CD4-positive, alpha-beta memory T cell (primary cell): ENCODE measurements at places on chromosomes 2 and 18. TPM values are rescaled to one million over a fixed set of nuclear protein-coding genes. Genes with fewer than 3 reads are reported as not detected.

DNA sequence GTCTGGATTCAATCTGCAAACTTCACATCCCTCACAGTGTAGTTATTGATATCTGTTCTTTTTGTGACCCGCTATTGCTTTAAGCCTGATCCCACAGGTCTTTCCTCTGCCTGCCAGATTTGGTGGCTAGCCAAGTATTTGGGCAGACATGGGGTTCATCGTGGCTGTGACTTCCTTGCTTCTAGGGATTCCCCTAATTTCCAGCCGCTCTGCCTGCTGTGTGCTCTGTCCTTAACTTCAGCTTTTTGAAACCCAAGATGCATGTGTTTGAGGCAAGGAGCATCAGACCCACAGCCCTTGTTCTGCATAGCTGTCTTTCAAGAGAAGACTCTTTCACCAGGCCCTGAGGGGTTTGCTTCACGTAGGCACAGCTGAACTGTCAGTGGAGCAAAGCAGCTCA is 54.2 kb downstream of the NCAPH start:
- DNase-seq: peak; percentile 19

DNA sequence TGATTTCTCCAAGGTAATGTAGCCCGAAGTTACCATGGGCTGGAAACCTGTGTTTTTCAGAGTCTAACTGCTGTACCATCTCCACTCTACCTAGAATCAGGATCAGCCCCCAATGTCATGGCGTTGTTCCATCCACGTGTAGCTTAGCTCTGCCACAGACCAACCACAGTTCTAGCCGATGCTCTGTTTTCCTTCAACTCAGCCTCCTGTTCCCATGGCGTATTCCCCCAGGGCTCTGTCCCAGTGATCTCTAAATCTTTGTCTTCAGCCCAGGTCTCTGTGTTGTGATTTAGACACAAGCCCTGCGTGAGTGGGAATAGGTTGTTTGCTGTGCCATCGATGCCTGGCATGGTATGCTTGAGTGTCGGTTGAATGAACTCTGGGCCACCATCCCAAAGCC is 53.4 kb downstream of the LPIN1 start:
- no peak for DNase-seq

INSIG2 gene
- 19.7 TPM for total RNA-seq

DNA sequence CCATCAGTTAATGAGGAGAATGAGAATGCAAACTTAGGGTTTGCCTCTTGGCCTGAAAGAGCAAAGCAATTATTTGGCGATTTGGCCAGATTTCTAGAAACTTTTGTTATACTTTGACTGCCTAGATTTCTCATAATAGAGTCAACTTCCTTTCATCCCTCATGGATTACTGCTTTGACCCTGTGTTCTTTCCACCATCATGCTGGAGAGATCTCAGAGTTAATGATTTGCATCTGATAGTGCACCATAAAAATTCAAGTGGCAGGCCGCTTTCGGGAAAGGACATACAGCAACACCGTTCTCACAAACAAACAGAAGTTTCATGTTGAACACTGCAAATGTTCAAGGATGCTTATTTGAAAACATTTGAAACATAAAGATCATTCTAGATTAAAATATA is 143.7 kb upstream of the ZFP36L2 start:
- no peak for DNase-seq

LHCGR gene
- total RNA-seq: not detected

DNA sequence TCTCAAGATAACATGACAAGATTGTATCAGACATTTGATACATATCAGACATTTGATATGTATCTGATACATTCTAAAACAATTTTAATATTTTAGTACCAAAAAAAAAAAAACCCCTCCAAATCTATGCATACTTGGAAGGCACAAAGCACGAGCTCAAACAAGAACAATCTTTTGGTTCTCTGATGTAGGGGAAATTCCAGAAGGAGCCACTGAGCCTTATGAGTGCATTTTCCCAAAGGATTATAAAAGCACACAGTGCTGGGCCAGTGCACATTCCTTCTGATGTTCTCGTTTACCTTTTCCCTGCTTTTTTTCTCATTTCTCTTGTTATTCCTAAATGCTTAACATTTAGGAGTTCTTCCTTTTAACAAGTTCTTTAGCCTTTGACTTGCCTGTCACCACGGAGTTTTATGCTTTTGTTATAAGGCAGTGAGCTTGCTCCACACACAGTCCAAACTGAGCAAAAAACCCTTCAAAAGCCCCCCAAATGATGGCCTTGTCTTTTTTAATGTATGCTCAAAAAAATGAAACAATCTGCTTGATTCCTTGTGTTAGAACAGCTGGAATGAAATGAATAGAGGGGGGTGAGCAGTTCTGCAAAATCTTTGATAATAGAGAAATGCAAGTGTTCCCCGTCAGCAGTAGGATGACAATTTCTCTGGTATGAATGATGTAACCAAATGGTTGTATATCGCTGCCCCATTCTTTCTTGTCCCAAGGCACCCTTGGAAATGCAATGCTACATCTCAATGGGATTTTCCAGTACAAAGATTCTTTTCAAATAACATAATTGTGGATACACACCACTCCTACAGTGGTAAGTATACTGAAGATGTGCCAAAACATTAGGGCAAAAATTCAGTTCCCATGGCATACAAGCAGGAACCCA is 597.2 kb upstream of the ZEB2 start:
- no peak for DNase-seq

DNA sequence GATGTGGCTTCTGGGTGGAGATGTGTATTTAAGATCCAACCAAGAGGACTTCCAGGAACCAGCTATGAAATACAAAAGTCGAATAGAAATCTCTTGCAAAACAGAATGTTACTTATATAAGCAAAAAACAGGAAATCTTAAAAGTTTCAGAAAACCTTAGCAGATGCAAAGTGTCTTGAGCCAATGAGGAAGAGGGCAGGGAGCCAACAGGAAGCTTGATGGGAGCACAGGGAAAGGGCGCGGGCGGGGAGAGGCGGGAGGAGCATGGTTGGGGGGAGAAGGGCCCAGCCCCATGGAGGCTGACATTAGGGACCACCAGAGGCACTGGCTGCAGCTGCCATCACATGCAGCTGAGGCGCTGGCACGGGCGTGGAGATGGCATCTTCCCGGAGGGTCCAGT is 203.3 kb downstream of the SNTG2 start:
- DNase-seq: no peak

GRCh38 chr2:95059656-95060370 is 34.3 kb downstream of the MAL start:
- no peak for DNase-seq

UGT1A10 gene
- total RNA-seq: not detected

GRCh38 chr2:8590938-8591337 is 90.9 kb upstream of the ID2 start:
- DNase-seq: no peak

DNA sequence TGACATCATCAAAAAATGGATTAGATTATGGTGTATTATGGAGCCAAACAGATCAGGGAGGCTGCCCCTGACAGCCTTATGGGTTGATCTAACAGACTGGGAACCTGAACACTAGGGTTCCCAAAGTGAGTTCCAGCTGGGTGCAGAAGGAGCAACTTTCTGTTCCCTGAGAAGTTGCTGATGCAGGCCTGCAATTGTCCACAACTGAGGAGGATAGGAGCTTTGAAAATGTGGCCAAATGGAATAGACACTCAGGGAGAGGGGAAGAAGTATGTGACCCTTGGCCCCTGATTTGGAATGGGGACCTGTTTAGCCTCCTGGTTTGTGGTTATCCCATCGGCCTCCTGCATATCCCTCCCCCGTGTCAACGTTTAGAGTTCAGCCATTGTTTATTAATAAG is 262.2 kb upstream of the SKOR2 start:
- DNase-seq: no peak

DNA sequence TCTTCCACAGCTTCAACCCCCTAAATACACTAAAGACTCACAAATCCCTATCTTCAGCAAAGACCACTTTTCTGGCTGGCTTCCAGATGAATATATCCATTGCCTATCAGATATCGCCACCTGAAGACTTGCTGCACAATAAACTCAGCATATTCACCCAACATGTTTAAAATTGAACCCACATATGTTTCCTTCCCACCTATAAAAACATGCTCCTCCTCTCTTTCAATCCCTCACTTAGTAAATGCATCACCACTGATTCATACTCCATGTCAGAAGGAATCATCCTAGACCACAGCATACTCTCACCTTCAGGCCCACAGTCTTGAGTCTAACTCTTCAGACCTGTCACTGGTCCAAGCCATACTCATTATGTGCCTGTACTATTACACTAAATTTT is 5.3 kb downstream of the SPC25 start:
- DNase-seq: no peak

SRSF7 gene
- total RNA-seq: 333 TPM

- DNase-seq: no peak
These were observed 113.1 kb upstream of the HAAO start for GRCh38 chr2:42905341-42906110.

DNA sequence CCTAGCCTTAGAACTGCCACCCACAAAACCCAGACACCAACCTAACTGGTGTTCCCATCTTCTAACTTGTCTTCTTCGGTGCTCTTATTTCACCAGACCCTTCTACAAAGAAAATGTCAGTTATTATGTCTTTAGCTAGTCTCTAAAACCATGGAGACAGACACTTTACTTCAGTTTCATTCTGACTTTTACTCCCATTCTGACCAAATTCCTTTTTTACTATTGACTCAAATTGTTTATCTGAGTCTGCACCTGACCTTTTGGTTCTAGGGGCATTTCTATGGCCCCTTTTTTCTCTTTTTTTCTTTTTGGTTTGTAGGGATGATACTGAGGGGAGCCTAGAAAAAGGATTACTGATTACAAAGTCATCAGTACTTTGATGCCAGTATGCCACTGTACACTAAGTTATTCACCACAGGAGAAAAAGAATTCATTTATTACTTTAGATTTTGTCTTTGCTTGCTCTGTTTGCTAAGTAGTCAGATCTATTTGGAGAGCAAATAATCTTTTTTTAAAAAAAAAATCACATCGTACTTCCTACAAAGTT is 6.8 kb upstream of the SLC1A4 start:
- no peak for DNase-seq

TMEM178A gene
- total RNA-seq: not detected

- no peak for DNase-seq
These were observed 14.0 kb downstream of the ANXA4 start for GRCh38 chr2:69755862-69756467.

DAPL1 gene
- not detected for total RNA-seq

GRCh38 chr2:12704378-12704777 is 12.4 kb upstream of the TRIB2 start:
- DNase-seq: no peak

- no peak for DNase-seq
These were observed 147.4 kb downstream of the ZEB2 start for GRCh38 chr2:144372410-144373080.

DNA sequence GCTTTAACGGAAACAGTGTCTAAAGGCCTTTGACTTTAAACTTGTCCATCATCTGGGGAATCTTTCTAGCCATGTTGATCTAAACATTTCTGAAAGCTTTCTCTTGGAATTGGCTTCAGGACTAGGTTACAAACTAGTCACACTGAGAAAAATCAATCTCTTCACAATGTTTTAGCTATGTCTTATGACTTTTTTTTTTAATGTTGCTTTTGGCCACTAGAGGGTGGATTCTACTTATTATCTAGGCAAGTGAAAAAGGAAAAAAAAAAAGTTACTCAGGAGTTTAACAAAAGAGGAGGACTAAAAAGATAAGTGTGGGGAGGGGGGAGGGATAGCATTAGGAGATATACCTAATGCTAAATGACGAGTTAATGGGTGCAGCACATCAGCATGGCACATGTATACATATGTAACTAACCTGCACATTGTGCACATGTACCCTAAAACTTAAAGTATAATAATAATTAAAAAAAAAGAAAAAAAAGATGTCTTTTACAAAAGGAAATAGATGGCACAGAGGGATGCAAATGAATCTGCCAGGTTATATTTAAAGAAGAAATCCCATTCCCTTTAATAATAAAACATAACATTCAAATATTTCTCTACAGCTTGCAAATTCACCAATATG is 160.4 kb upstream of the PID1 start:
- DNase-seq: no peak

- DNase-seq: no peak
These were observed 333.0 kb downstream of the TNS1 start for GRCh38 chr2:217669831-217670230.

- DNase-seq: no peak
These were observed 139.6 kb upstream of the MYCN start for GRCh38 chr2:15800495-15801329.

DNA sequence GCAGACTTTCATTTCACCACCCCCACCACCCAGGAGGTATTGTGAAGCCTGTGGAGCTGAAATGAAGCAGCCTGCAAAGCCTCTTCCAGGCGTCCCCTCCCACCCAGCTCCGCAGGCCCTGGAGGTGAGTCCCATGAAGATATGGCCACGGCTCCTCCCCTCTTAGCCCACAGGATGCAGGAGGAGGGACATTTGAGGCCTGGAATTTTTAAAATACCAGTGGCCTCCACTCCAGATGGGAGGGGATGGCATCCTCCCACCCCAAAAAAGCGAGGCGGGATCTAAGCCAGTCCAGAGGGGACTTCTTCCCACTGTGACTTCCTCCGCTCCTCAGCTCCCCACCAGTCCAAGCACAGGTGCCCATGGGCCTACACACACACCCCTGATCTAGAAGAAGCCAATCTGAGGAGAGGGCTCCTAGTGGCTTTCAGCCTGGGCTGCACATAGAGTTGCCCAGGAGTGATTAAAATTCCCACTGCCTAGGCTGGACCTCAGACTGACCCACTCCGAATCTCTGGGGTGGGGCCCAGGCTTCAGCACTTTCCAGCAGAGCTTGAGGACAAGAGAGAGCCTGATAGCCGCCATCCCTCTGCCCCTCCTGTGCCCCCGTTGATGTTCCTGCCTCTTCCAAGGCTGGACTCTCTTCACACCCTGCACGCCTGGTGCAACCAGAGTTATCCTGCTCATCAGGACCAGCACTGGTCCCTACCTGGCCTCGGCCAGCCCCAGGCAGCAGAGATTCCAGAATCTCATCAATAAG is 206.9 kb downstream of the TNS1 start:
- DNase-seq: no peak

GRCh38 chr18:8040021-8040420 is 472.9 kb downstream of the PTPRM start:
- DNase-seq: no peak

GRB14 gene
- total RNA-seq: not detected

- no peak for DNase-seq
These were observed 242.3 kb upstream of the PXDN start for GRCh38 chr2:1986598-1986997.
